ENCODE measurements at places on chromosomes 4 and X. TPM values are rescaled to one million over a fixed set of nuclear protein-coding genes. Genes with fewer than 3 reads are reported as not detected.

GRCh38 chrX:120350450-120351138 lies 11.3 kb upstream of the ATP1B4 start:
- DNase-seq: no peak

- no peak for DNase-seq
Measured at GRCh38 chr4:152588869-152589268, 53.0 kb upstream of the FBXW7 start.

DNA sequence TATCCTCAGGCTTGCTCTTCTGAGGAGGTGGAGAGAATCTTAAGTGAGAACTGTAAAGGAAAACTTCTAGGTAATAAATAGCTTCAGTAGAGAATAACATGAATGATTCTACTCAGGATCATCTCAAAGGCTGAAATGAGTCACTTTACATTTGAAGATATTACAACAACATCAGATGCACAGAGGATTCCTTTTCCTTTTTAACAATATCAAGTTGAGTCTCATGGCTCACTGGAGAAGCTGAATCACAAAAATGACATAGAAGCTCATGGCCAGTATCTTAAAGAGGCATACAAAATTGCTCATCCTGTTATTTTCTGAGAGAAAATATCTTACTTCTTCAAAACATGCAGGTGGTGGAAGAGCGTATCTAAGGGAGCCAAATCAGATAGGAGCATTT lies 72.5 kb upstream of the EMCN start:
- DNase-seq: no peak

Gene C4orf36
- 2.0 TPM for total RNA-seq
